Small intestine (tissue), 16 donors: ENCODE measurements at places on chromosomes 4 and X.

- DNase-seq: no peak
Observed at GRCh38 chrX:4186331-4186730, 472.9 kb upstream of the PRKX start.

- no peak for DNase-seq
Observed at GRCh38 chrX:121598356-121598755, 550.9 kb downstream of the GLUD2 start.

- DNase-seq: no peak
Observed at GRCh38 chr4:110309675-110310074, 111.3 kb upstream of the ELOVL6 start.

- no peak for DNase-seq
Observed at GRCh38 chr4:1834047-1834775, 21.7 kb downstream of the LETM1 start.

GRCh38 chr4:166399021-166399420, 526.0 kb downstream of the TLL1 start:
- no peak for DNase-seq

GRCh38 chrX:78514852-78515251, 144.3 kb downstream of the RTL3 start:
- no peak for DNase-seq
